ENCODE measurements at places on chromosomes 1 and 21.
A peak's percentile ranks its signal among the peaks of the same experiment; 100 is the strongest.

DNA sequence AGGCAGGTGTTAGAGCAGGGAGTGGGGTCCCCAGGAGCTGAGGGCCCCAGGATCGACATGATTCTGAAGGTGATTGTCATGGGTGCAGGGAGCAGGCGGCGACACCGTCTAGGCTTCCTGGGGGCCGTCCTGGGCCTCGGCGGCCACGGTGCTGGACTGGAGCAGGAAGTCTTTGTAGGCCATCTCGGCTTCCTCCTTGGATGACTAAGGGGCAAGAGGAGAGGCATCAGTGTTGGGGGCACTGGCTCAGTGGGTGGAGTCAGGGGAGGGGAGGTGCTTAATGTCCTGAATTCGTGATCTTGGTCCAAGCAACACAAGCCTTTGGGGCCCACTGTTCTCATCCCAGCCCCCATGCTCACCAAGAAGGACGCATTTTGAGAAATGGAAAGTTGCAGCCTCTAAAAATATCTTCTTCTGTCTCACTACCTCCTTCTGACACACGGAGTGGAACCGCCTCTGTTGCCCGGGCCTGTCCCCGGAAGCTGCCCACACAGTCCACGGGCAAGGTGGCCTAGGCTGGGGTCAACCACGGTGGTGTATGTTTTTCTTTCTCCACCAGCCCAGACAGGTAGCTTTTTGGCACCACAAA, 8.6 kb upstream of the FCMR start:
- DNase-seq: peak; percentile 51

DNA sequence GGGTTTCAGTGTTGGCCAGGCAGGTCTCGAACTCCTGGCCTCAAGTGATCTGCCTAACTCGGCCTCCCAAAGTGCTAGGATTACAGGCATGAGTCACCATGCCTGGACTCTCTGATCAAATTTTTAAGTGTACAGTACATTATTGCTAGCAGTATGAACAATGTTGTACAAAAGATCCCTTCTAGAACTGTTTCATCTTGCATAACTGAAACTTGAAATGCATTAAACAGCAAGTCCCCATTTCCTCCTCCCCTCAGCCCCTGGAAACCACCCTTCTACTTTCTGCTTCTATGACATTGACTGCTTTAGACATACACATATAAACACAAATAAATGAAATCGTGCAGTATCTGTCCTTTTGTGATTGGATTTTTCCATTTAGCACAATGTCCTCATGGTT, 463.4 kb downstream of the PTPRC start:
- DNase-seq: no peak

GRCh38 chr1:54475946-54476516, 69.8 kb upstream of the SSBP3 start:
- DNase-seq: no peak

- DNase-seq: no peak
Measured at GRCh38 chr1:46523496-46524353, 27.7 kb downstream of the KNCN start.

DNA sequence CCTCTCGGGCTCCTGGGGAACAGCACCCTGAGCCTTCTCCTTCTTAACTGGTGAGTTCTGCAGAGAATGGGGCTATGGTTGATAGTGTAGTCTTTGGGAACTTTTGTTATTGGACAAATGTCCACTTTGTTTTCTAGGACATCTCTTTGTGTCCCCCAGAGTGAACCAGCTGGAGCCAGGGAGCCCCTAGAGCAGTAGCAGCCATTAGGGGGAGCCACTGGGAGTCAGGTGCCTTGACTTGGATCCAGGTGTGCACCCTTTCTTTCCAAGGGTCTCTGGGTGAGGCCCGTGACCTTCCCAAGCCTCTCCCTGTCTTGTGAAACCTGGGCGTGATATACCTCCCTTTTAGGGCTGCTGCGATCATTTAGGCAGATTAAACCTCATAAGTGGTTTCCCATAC, 36.9 kb downstream of the ABCG1 start:
- no peak for DNase-seq

- DNase-seq: no peak
Measured at GRCh38 chr21:41918561-41919358, 35.1 kb downstream of the C2CD2 start.

DNA sequence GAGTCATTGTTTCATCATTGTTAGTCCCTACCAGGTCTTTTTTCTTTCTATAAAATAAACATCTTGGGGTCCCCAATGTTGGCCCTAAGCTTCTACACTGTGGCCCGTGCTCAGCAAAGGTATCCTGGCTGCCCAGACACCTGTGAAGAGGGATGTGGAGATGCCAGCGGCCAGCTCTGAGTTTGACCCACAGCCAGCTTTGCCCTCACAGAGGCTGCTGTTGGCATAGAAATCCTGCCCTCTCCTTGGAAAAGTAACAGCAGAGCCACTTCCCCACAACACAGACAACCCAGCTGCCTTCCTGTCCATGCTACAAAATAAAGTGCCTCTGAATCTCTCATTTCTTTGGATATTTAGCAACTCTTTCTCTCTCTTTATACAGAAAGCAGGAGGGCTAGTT, 6.0 kb downstream of the TRIM62 start:
- no peak for DNase-seq

DNA sequence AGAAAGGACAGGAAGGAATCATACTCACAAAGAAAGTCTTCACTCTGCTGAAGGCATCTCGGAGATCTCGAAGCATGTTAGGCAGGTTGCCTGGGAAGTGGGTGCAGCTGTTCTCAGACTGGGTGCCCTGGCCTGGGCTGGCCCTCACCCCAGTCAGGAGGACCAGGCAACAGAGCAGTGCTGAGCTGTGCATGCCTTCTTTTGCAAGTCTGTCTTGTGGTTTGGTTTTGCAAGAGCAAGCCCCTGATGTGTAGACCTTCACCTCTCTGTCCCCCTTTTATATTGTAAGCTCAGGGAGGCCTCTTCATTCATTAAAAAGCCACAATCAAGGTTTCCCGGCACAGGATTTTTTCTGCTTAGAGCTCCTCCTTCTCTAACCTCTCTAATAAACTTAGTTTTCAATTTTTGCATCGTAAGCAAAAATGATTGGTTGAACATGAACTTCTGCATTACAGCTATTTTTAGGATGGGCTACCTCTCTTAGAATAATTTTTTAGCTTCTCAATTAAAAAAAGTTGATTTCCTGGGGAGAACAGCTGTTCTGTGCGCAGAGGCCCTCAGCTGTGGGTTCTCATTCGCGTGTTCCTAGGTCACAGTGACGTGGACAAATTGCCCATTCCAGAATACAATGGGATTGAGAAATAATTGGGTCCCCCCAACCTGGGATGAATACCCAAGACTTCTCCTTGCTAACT, at the start of gene IL10:
Gene IL10, minus strand, starts transcription at position 252 of the 695 bp plus-strand sequence. Its CDS starts 59 bp downstream, at position 193.
- no peak for DNase-seq

- no peak for DNase-seq
Measured at GRCh38 chr1:40132383-40133311, 28.5 kb upstream of the RLF start.

GRCh38 chr1:107479865-107480350, 339.1 kb downstream of the NTNG1 start:
- DNase-seq: no peak

GRCh38 chr1:15311880-15312279, 64.9 kb downstream of the FHAD1 start:
- DNase-seq: no peak

- no peak for DNase-seq
Measured at GRCh38 chr1:56190806-56191365, 388.5 kb downstream of the PLPP3 start.

- no peak for DNase-seq
Measured at GRCh38 chr1:243264717-243265116, 8.9 kb downstream of the SDCCAG8 start.

DNA sequence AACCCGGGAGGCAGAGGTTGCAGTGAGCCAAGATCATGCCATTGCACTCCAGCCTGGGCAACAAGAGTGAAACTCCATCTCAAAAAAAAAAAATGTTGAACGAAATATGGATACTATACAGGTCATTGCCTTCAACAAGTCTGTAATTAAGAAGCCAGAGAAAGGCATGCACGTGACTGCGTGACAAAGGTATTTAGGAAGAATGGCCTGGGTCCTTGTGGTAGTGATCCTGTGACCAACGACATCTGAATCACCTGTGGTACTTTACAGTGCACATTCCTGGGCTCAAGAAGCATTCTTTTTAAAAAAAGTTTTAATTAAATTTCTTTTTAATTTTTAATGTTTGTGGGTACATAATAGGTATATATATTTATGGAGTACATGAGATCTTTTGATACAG, 115.0 kb downstream of the GREM2 start:
- no peak for DNase-seq

DNA sequence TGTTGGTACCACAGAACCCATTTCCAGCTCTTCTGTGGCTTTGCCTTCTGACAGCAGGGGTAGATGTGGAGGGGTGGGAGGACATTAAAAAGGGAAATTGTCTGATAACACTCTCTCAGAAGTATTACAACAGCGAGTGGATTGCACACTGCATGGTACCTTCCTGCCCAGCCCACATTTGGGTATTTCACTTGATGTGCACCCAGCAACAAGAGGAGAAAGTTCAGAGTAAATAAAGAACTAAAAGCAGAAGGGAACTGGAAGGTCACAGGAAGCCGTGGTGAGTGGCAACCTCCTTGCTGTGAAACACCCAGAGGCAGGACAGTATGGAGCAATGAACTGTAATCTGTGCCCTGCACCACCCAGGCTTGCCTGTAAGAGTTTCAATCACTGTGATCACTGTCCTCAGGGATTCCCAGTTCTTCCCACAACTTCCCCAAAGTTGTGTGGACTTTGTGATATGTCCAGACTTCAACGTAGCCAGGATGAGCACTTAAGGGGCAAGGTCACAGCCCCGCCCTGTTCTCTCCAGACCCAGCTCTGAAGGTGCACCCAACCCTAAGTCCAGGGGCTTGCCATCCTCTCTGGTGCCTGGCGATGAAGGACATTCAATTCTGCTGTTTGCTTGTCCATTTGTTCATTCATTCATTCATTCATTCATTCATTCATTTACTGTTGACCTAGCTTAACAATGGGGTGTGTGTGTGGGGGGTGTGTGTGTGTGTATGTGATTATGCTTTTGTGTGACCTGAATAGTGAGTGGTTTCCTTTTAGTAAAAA, 18.7 kb upstream of the F5 start:
- no peak for DNase-seq

GRCh38 chr1:92701147-92701546, 83.8 kb downstream of the EVI5 start:
- no peak for DNase-seq

GRCh38 chr21:35730325-35730724, 330.0 kb downstream of the SETD4 start:
- DNase-seq: no peak

- no peak for DNase-seq
Measured at GRCh38 chr1:5830771-5831599, 161.2 kb downstream of the NPHP4 start.

DNA sequence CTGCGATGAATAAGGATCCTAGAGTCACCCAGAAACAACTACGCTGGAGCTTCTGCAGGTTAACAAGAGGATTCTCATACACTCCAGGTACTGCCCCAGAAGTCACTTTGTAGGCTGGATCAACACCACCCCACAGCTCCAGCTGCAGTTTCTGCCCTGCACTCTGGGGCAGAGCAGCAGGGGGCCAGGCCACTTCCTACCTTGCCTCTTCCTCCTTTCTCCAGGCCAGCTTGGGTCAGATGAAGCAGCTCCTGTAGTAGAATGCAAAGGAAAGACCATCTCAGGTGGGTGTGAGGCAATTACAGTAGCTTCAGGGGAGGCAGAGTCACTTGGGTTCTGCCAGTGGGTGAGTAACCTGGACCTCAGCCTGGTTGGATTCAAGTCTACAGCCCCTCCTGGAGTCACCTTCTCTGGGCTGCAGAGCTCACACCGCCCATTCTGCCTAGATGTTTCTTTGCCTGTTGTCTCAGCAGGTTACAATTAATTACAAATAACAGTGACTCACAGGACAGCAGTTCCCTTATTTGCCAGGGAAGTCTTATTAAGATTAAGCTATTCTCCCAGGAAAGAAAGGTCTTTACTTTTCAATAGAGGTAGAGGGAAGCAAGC, 24.4 kb upstream of the BCAR3 start:
- peak; percentile 61 for DNase-seq

GRCh38 chr1:225474986-225475820, 47.4 kb upstream of the LBR start:
- peak; percentile 70 for DNase-seq

DNA sequence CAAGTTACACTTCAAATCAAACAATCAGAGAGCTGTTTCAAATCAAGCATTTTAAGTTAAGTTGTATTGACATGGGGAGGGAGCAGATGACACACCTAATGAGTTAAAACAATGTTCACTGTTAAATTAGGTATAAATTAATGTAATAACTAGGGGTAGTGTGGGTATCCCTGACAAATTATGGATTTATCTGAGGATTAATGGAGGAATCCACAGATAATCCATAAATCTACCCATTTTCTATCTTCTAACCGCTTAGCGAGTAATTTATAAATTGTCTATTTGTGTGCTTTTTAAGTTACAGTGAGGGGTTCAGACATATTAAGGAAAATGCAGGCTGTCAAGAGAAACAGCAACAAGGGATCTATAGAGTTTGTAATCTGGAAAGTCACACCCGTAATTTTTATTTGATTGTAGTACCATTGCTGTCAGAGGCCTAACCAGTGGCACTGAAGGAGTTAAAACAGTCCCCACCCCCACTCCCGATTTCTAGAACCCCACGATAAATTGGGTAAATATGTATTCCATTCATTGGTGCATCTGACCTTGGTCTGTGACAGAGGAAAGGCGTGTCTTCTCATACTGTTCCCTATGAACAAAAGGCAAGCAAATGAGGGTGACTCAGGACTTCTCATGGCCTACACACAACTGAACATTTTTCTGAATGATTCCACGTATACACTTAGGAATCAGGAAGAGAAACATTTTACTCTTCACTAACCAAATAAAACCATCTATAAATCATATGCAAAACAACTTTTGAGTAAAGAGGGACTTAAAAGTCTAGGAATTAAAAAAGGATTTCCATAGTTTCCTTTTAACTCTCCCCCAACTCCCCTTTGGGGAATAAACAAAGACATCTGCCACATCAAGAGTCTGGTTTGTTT, 7.4 kb downstream of the IRF2BP2 start:
- peak; percentile 66 for DNase-seq

DNA sequence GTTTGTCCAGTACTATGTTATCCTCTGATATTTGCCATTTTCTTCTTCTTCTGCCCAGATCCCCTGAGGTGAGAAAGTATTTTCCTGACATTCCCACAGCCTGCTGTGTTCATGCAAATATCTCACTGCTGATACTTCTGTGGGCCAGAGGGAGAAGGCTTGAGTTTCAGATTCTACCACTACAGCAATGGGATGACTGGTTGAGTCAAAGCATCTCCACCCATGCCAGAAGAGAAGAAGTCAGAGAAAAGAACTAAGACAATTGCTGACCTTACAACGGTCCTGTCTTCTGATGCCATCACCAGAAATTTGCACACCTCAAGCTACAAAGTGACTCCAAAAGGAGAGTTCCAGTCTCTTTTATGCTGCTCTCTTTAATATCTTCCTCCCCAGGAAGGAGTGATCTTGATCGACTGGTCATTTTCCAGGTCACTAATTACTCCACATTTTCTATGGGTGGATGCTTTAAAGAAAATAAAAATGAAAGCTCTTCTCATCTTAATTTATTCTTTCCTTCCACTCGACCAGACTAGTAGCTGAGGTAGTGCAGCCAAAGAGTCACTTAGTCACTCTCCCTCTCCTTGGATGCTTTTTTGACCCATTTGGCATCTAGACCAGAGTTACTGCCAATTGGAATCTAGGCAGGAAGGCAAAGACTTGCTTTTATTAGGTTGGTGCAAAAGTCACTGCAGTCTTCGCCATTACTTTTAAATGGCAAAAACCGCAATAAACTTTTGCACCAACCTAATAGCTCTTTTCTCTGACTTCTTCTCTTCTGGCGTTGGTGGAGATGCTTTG, 195.1 kb downstream of the PTPRC start:
- no peak for DNase-seq

All from OCI-LY7 (cell line).